ENCODE measurements at places on chromosomes 1 and 21. TPM values are rescaled to one million over a fixed set of nuclear protein-coding genes. Genes with fewer than 3 reads are reported as not detected.

DNA sequence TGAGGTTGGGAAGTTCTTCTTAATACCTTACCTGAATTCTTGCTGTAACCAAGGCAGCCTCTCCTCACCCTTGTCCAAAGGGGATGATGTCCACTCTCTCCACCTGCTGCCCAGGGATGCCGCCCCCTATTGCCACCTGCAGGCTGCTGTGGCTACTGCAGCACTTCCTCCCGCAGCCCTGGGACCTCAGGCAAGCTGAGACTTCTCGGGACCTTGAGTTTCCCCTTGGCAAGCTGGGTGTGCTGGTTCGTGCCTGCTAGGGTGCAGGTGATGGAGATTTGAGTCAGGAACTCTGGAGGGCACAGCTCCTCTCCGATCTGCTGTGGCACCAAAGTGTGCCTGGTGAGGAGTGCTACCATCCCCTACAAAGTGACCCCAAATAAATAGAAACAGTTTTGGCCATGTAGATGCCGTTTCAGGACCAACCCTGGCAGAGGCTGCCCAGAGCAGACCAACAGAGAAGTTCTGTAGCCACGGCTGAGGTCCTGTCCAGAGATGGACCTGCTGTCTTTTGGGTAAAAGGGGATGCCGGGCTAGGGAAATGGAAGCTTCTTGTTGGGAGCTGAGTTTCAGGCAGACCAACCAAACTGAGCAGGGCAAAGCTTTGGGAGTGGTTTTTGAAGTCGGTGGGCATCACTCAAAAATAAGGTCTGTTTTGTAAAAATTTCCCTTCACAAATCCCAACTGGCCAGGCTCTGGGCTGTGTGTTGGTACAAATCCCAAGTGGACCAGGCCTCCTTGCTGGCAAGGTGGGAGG lies 31.7 kb downstream of the RUNX3 start:
- DNase-seq, result no peak

- DNase-seq, result no peak
These were observed 1.0 kb downstream of the IQGAP3 start for GRCh38 chr1:156571261-156571852.

- DNase-seq, result no peak
These were observed 50.3 kb upstream of the CTPS1 start for GRCh38 chr1:40929155-40929554.

DNA sequence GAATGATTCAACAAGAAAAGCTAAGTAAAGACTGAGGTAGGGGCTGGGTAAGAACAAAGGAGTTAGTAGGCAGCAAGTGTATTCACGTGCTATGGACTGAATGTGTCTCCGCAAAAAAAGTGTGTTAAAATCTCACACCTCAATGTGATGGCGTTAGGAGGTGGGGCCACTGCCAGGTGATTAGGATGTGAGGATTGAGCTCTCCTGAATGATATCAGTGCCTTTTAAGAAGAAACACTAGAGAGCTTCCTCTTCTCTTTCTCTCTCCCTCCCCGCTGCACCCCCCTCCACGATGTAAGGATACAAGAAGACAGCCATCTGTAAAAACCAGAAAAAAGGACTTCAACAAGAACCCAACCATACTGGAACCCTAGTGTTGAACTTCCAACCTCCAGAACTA lies 396.1 kb upstream of the PLXNA2 start:
- DNase-seq, result no peak

Gene RBM11
- polyA plus RNA-seq, result not detected

- DNase-seq, result no peak
These were observed 12.8 kb downstream of the THEMIS2 start for GRCh38 chr1:27885114-27885528.

Gene CGN
- polyA plus RNA-seq, result 0.71 TPM

GRCh38 chr1:15120251-15120945 lies 33.1 kb upstream of the TMEM51 start:
- DNase-seq, result no peak

GRCh38 chr1:906600-907420 lies 16.9 kb upstream of the SAMD11 start:
- DNase-seq, result no peak

Gene RSPO1
- not detected for polyA plus RNA-seq

Gene SLC9A1
- 16.1 TPM for polyA plus RNA-seq

Gene CCT3
- polyA plus RNA-seq, result 248 TPM

DNA sequence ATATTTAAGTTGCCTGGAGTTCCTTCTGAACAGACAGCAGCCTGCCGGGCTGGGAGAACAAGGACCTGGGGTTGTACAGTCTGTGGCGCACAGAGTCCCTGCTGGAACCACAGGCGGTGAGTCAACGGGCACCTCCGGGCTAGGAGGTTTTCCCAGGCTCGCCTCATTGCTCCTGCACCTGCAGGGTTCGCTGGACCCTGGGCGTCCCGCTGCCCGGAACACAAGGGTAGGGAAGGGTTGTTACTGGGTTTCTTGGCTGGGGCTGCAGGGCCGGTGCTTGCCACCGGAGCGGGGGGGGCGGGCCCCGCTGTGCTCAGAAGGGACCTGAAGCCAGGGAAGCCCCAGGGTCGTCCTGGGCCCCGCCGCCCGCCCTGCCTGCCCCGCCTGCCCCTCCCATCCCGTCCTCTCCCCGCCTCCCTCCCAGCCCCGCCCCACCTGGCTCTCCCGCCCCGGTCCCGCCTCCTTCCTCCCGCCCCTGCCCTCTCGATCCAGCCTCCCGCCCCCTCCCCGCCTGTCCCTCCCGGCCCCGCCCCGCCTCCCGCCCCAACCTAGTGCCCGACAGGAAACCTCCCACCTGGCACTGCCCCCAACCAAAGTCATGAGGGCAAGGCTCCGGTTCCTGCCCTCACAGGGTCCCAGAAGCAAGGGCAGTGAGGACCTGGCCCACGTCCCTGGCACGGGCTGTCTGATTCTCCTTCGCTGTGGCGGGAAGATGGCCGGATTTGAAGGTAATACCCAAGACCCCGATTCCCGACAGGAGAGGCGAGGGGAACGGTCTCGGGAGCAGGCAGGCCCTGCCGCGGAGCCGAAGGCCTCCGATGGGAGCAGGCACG lies 6.8 kb downstream of the JMJD4 start:
- peak; percentile 65 for DNase-seq

- no peak for DNase-seq
These were observed 45.5 kb upstream of the ECE1 start for GRCh38 chr1:21335750-21336224.

Gene NTMT2
- 0.24 TPM for polyA plus RNA-seq

Gene KANK4
- polyA plus RNA-seq, result 9.0 TPM

Gene RAVER2
- 20.3 TPM for polyA plus RNA-seq

Gene RGS1
- polyA plus RNA-seq, result 4.6 TPM

DNA sequence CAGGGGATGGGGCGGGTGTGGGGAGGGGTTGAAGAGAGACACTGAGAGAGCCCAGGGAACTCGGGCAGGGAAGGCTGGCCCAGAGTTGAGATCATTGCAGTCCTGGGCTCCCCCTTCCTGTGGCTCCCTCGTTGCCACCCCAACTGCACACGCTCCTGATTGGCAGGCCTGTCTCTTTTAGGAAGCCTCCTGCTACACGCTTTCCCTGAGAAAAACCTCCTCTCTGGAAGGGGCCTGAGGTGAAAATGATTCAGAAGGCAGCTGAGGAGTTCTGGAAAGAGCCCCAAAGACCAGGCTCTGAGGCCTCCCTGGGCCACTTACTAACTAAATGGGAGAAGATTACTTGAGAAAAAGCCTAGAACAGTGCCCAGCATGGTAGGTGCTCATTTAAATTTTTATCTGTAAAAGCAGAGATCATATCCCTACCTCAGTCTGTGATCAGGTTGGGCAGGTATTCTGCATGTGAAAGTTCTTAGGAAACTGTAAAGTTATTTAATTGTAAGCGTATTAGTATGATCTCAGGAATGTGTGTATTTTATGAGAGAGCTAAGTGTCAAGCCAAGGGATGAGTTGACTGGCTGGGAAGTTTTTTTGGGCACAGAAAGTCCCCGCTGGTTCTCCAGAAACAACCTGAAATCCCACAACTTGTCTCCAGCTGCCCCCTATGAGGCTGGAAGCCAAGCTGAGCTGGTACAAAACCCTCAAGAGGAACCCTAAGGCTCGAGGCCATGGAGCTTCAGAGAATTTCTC lies 65.2 kb upstream of the EPS8L3 start:
- no peak for DNase-seq

Gene SAMSN1
- 1.7 TPM for polyA plus RNA-seq

Gene FCRL1
- not detected for polyA plus RNA-seq

DNA sequence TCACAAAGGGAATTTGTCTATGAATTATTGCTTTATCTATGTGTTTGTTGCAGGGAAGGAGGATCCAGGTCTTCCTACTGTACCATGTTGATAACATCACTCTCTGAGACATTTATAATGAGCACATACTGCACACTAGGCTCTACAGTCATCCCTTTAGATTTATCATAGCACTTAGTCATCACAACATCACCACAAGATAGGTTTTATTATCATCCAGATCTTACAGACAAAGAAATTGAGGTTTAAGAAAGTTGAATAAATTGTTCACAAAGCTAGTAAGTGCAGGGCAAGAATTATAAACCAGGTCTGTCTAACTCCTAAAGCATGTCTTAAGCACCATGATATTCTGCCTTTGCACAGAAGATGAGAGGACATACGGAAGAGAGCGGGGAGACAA lies 121.1 kb upstream of the ST6GALNAC5 start:
- no peak for DNase-seq

GRCh38 chr21:23684431-23684830 lies 1922.8 kb downstream of the MRPL39 start:
- DNase-seq, result no peak

DNA sequence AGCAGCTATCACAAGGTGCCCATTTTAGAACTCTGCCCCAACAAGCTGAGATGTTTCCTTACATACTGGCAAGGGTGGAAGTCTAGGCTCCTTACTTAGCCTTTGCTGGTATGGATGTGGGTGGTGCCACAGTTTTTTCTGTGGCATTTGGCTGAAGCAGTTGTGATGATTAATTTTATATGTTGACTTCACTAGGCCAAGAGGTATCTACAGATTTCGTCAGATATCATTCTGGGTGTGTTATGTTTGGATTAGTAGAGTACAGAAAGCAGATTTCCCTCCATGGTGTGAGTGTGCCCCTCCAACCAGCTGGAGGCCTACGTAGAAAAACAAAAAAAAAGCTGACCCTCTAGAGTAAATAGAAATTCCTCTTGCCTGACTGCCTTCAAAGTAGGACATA lies 317.0 kb downstream of the BARHL2 start:
- no peak for DNase-seq

Gene EYA3
- polyA plus RNA-seq, result 22.1 TPM

DNA sequence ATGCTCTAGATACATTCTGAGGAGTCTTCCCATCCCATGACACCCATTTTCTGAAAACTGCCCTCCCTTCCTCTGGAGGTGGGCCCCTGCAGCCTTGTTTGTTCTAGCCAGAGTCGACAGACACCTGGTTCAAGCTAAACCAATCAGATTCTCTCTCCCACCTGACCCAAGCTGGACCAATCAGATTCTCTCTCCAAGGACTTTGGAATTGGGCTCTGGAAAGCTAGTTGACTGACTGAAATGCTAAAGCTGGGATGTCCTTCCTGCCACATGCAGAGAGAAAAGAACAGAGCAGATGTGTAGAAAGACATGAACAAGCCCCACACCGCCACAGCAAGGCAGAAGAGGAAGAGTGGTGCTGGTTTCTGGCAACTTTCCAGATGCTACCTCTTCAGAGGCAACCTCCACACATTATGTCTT lies 24.6 kb downstream of the ASAP3 start:
- no peak for DNase-seq

- DNase-seq, result no peak
These were observed 466.9 kb downstream of the PCP4 start for GRCh38 chr21:40334159-40334558.

Gene IGSF9
- 8.4 TPM for polyA plus RNA-seq

DNA sequence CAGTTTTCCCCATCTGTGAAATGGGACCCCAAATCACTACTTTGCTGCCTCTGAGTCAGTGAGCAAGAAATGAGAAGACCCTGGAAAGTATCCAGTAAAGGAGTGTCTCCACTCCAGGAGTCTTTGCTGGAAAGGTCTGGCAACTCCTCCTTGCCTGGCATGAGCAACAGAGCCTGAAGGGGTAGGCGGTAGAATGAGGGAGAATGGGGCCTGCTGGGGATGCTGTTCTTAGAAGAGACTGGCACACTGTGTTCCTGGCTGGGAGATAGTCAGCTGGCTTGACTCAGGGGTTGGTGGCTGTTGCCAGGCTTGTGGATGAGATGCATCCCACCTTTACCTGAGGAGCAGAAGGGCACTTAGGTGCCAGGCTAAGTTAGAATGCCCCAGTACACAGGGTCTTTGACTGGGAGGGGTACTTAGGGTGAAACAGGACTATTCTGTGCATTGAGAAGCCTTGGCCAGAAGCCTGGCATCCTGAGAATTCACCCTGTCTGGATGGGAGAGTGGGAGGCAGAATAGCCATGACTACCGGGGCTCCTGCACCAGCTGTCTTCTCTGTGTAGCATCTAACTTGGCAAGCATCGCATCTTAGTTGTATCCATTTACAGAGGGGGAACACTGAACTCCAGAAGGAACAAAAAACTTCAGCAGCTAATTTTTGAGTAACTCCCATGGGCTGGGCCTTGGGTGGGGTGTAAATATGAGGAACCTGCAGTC lies 2.5 kb downstream of the MFSD2A start:
- no peak for DNase-seq

- no peak for DNase-seq
These were observed 10.5 kb upstream of the ARF1 start for GRCh38 chr1:228071839-228072657.

Gene XPR1
- polyA plus RNA-seq, result 10.8 TPM

GRCh38 chr21:15409031-15409430 lies 320.8 kb upstream of the USP25 start:
- no peak for DNase-seq

- DNase-seq, result no peak
These were observed 30.1 kb downstream of the PRMT2 start for GRCh38 chr21:46665566-46665965.

DNA sequence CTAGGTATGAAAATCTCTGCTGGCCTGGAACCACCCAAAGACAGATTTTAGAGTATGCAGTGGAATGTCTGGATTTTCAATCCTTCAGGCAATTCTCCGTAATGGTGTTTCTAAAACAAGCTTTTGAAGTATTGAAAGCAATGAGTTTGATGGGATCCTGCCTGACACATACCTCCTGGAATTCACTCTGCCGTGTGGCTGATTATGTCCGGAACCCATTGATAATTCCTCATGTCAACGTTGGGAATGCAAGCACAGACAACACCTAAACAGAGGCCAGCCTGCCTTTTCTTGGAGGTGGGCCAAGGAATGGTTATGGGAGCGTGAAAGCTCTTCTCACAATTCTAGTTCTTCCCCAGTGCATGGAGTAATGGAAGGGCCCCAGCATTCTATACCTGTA lies 168.9 kb upstream of the HMCN1 start:
- DNase-seq, result no peak

DNA sequence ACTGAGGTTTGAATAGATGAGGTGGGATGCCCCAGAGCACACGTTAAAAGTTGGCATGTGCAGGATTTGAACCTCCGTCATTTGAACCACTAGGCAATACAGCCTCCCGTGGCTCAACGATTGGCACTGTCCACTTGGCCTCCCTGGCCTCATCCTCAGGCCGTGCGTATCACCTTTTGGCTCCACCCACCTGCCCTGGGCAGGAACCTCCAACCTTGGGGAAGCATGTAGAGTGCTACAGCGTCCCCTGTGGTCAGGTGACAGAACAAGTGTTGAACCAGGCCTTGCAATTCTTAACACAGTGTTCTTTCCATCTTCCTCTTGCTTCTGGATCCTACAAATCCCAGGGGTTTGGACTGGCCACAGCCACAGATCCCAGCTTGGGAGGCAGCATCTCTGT lies 112.6 kb downstream of the PAX7 start:
- no peak for DNase-seq

Gene ZYG11B
- 41.7 TPM for polyA plus RNA-seq

GRCh38 chr1:245148861-245149260 lies 5.9 kb upstream of the KIF26B start:
- no peak for DNase-seq

Gene TMEM240
- polyA plus RNA-seq, result 2.6 TPM

Measured in muscle of arm (tissue), 14 donors.